ENCODE measurements at places on chromosomes 11 and 22.
A peak's percentile ranks its signal among the peaks of the same experiment; 100 is the strongest.

GRCh38 chr11:114078423-114078822 is 18.9 kb downstream of the ZBTB16 start:
- no peak for DNase-seq

- no peak for DNase-seq
These were observed 28.0 kb downstream of the ARHGAP1 start for GRCh38 chr11:46672381-46672839.

GRCh38 chr11:134449713-134450112 is 37.7 kb upstream of the B3GAT1 start:
- DNase-seq: no peak

DNA sequence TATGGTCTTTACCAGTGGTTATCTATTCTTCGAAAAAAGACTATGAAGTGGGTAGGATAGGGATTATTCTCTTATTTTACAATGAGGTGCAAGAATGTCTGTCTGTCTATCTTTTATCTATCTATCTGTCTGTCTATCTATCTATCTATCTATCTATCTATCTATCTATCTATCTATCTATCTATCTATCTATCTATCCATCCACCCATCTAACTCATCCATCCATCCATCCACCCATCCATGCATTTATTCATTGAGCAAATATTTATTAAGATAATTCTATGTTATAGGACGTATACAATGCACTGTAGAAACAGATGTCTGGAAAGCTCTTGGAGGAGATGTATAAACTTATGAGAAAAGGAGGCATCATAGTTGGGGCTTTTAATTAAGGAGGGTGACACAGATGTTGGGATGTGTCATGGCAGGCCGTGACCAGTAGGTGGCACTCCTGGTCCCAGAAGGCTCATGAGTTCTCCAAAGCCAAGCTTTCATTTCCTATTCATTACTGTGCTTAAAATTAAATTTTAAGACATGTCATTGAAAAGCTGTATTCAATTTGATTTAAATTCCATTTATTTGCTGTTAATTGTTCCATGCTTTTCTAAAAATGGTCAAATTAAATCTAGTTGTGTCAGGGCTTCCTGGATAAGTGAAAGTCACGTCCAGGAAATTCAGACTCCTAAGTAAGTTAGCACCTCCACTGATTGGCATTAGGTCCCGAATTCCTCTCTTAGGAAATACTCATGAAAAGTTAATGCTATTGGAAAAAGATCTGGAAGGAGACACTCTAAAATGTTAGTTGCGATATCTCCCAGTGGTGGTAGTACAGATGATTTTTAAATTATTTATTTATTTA is 19.0 kb upstream of the E2F8 start:
- no peak for DNase-seq

DNA sequence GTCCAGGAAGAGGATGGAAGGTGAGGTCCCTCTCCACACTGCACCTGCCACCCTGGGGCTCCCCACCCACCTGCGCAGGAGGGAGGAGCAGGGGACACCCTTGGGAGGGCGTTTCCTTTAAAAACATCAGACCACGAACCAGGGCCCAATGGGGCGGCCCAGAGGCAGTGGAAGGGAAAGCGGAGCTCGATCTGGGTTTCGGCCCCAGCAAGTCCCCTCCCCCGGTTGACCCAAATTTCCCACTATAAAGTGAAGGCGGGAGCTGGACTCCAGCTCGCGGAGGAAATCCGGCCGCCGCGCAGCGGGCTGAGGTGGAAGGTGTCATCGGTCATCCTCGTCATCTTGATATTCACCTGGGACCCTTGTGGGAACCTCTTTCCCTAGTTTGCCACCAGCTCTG is 99.3 kb downstream of the WNT7B start:
- no peak for DNase-seq

DNA sequence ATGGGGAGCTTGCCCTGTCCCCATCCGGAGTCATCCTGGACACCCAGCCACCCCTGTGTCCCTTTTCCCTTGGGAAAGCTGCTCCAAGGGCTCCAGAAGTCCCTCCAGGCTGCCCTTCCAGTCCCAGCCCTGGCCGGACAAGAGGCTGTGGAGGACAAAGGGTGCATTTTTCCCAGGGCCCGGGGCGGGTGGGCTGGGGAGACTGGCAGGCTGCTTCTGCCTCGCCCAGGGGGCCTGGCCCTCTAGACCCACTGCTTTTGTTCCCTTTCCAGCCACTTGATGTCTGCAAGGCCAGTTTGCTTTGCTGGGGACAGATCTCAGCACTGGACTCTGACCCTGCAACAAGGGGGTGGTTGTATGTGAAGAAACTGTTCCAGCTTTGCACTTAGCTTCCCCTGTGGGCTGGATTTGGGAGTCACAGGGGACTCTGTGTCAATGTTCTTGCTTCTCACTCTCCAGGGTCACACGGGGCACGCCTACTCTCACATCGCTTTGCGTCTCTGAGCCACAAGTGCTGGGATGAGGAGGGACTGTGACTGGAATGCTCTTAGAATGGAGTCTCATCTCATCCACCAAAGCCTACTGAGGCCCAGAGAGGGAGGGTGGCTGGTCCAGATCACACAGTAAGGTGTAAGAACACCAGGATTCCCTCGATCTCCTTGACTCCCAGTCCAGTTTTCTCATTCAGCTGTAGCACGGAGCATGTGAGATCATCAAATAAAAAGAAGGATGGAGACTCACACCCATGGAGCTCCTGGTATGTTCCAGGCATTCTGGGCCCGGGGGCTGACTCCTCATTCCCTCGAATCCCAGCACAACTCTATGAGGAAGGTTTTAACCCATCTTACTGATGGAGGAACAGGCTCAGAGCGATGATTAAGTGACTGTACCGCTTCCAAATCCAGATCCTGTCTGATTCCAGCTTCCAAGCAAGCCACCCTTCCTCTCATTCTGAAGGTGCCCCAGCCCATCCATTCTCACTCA is 59.9 kb downstream of the FBXO7 start:
- DNase-seq: no peak

- DNase-seq: no peak
These were observed 13.6 kb upstream of the CHRNA10 start for GRCh38 chr11:3684819-3685172.

- DNase-seq: no peak
These were observed 29.9 kb downstream of the GAL start for GRCh38 chr11:68714060-68714856.

DNA sequence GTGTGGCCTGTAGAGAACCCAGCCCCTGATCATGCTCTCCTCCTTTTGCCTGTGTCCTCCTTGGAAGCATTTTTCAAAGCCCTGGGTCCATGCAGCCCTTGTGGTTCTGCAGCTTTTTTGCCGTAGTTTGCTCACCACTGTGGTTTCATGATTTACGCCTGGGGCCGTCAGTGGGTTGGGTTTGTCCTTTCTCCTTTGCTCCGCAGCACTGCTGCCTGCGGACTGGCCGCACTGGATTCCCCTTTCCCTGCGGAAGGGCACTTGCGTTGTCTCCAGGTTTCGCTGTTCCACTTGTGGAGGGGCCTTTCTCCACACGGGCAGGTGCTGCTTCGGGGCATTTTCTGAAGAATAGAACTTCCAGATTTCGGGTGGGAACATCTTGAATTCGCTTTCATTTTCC is 1260.9 kb downstream of the BRD1 start:
- DNase-seq: no peak

DNA sequence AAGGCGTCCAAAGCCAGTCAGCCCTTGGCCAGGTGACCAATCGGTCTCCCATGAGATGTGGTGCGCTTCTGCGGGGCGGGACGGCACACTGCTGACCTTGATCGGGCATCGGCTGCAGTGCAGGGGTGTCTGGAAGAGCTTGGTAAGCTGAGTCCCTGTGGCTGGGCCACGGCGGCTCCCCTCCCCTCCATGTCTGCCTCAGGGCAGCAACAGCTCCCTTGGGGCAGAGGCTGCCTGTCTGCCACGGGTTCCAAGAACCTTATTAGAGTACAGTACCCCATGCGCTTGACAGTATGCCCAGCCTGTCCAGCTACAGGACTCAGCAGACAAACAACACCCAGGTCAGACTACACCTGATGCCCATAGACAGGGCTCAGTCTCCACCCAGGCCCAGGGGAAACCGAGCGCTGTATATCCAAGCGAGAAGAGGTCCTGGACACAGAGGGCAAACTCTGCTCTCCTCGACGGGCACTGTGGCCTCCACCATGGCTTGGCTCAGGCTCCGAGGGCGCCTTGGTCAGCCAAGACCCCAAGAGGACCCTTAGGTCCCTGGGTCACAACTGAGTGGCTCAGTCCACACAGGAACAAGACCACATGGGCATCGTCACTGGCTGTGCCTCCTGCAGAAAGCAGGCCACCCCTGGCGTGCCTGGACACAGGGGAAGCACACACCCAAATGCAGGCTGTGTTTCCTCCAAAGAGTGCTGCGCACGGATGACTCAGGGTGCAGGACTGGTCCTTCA is 18.9 kb downstream of the TSPAN32 start:
- DNase-seq: no peak

- DNase-seq: no peak
These were observed 96.1 kb upstream of the CD44 start for GRCh38 chr11:35042913-35043312.

DNA sequence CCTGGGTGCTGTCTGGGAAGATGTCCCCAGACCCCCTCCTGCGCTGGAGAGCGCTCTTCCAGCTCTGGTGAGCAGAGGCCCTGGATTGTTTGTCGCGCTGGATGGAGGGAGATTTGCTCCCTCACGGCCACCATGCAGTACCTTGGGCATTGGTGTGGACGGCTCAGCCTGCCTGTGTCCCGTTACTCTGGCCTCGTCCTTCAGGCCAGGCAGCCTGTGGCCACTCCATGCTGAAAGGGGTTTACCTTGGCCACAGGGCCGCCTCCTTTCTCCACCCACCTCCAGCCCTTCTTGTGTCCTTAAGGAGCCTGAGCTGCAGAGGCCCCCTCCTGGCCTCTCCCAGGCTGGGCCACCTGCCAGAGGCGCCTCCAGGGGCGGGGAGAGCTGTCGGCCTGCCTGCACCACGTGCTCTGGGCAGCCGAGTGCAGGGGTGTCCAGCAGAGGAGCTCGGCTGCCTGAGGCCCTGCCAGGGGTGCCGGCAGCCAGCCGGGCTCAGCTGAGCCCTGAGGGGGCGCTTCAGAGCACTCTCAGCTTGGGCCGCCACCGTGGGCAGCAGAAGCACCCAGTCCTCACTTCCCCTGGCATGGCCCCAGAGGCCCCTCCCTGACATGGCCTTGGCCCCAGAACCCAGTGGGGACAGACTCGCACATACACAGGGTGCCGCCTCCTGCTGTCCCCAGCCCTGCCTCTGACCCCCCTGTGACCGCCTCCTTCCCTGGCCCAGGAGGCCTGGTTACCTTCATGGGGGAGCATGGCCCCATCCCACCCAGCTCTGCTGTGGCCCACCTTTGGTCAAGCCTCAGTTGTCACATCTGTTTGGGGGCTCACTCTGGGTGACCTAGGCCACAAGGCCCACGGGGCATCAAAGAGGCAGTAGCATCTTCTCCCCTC is 3.4 kb downstream of the CCND1 start:
- peak; percentile 11 for DNase-seq

DNA sequence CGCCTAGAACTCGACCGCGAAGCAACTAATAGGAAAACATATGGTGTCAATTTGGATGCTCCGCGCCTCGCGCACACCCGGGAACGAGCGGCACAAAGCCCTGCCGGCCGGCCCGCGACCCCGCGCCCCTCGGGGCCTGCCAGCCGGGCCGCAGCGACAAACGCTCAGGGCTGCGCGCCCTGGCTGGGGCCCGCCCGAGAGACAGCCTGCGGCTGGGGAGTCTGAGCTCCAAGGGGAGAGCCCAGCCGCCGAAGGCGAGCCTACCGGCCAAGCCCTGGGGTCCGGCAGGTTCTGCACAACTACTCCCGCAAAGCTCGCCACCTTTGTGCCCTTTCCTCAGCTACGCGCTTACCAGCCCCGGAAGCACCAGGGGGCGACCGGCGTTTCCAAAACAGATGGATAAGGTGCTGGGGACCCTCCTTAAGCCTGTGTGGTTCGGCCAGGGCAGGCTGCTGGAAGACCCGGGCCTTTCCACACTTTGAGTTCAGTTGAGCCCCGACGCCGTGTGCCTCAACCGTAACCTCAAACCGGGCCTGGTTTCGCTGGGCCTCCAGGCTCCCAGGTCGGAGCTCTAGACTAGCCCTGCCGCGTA is 6.0 kb downstream of the PAX6 start:
- DNase-seq: no peak

DNA sequence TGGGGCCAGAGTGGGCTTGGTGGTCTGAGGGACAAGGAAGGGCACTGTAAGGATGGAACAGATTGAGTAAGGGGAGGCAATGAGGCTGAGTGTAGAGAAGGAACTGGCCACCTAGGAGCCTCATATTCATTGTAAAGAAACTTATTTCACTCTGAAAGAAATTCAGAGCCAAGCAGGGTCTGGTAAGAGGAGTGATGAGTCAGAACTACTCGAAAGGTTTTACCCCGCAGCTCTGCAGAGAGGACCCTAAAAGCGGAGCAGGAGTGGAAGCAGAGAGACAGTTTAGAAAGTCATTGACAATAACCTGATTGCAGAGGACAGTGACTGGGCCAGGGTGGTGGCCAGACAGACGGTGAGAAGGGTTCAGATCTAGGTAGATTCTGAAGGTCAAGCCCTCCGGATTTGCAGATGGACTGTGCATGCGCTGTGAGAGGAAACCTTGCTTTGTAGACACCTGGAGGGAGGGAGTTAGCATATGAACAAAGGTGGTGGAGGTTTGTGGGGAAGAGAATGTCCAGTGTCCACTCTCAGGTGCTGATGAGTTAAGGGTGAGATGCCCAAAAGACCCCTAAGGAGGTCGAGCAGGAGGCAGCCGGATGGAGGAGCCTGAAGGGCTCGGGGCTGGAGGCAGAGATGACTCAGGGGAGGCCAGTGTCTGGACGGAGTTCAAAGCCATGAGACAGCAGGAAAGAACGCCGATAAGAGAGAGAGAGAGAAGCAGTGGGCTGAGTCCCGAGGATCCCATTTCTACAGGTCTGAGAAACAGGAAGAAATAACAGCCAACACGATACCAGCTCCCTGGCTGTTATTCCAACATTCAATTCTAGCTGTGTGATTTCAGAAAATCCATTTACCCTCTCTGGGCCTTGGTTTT is 546.0 kb downstream of the BRD1 start:
- DNase-seq: no peak

GRCh38 chr22:19811211-19811621 is 43.5 kb downstream of the GNB1L start:
- DNase-seq: no peak

DNA sequence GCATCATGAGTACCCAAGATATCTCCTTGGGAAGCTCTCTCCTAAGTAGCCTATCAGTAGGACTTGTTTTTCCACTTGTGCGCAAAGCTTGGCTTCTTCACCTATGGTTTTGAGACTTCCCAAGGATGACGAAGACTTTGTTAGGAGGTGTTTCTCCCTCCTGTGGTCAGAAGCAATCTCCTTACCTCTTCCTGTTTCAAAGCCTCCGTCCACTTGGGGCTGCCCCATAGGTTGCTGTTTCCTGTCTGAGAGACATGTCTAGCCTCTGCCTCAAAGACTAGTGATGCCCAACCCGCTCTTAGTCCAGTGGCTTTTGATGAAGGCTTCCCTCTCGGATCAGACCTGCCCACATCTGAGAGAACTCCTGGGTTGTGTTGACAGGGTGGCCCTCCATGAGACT is 92.9 kb downstream of the TRAF6 start:
- no peak for DNase-seq
